ENCODE measurements at places on chromosomes 11 and 22.

DNA sequence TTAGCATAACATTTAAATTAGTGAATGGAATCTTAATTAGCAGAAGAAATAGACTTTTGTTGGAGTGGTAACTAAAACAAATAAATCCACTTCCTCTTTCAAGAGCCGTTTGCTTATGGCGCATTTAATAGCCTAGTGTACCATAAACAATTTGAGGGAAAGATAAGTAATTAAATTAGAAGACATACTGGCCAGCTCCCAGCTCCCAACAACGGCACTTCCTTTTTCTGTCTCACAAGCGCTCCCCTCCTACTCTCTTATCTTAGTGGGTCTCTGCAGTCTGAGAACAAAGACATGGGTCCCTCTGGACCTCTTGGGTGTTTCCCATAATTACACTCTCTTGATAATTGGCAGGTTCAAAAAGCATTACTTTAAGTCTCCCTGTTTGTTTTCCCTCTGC lies 146.0 kb downstream of the OPCML start:
- DNase-seq, result no peak

DNA sequence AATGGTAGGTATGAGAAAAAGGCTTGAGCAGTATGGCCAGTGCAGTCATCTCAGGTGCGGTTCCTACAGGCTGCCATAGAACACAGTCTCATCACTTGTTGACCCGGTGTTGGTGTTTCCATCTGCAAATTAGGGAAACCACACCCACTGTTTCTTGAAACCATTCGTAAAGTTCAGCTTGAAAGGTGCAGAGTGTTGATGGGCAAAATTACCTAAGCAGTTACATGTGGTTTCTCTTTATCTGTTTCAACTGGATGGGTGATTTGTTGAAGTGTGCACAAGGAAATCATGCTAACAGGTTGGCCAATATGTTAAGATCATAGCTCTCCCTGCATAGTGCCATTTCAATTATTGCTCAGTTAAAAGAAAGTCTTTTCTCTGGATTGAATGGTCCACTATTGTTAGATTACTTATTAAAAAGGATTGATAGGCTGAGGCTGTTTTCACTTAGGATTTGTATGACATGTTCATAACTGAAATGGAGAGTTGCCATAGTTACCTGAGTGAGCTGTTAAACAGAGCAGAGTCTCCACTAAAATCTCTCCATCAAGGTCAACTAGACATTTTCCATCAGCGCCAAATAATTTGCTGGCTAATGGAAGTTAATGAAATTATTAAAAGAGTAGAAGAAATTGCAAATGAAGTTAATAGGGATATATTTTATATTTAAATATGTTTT lies 203.1 kb upstream of the MTMR2 start:
- peak; percentile 84 for DNase-seq

GRCh38 chr22:37765498-37765897 lies 42.2 kb upstream of the GCAT start:
- DNase-seq, result no peak

DNA sequence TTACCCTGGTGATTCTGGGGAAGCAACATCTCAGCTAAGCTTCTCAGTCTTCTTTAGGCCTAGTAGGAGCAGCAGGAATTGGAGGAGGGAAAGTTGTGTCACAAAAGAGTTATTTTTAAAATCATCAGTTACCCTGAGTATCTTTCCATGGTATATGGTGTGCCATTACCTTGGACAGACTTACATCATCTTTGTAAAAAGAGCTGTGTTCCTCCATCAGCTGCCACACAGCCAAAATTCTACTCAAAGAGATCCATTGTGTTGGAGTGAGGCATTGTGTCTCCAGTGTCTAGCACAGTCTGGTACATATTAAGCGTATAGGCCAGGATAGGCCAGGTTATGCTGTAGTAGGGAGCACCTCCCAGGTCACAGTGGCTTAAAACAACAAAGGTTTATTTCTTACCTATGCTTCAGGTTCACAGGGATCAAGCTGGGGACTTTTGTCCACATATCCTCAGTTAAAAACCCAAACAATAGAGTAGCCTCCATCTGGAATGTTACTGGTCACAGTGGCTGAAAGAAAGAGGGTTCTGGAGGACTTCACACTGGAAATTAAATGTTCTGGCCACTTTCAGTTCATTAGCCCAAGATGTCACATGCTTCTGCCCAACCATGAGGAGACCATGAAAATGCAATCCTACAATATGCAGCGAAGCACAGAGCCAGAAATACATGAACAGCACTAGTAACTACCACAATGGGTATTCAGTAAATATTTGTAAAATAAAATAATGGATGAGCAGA lies 9.9 kb upstream of the TMPRSS5 start:
- no peak for DNase-seq
